IPS-NIHi11 (cell line): ENCODE measurements at places on chromosomes 11 and 22.
A peak's percentile ranks its signal among the peaks of the same experiment; 100 is the strongest.

DNA sequence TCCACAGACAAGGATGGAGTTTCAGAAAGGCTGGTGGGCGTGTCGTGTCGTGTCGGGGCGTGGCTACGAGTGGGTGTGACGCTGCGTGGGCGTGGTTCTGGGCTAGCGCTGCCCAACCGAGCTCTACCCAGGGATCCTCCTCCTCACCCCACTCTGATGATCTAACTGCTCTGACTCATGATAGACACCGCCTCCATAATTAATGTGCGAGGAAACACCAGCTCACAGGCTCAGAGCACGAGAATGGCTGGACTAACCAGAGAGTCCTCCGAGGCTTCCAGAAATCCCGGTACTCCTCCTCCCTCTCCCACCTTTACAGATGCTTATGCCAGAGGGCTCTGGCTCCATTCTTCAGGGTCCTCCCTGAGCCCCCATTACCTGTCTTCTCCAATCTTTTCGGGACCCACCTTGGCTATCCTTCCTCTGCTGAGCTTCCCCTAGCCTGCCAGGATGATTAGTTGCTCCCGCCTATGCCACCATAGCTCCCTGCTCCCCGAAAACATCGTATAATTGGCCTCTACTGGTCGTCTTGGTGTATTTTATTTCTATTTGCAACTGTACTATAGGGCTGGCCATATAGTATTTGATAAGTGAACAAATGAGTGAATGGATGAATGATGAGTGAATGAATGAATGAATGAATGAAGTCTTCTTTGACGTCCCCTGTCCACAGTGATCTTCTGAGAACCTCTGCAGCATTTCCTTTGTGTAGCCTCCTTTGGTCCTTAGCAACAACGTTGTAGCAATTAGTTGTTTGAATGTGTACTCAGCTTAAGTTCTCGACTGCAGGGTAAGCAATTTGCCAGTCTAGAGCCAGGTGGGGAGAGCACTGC is 21.7 kb downstream of the TMPRSS13 start:
- peak; percentile 92 for DNase-seq

DNA sequence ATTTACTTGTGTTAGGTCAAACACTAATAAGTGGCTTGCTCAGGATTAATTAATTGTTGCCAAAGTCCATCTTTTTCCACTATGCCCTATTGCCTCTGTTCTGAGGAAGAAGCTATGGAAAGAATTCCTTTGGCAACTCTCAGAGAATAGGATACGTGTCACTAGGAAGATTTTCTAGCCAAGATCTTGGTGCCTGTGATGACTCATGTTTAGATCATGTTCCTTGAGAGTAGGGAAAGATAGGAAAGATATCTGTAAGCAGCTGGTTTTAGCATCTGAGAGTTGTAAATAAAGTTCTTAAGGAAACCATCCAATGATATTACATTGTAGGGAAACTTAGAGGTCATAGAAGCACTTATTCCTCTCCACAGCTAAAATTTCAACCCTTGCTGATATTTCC is 15.7 kb downstream of the SLN start:
- DNase-seq: no peak

- peak; percentile 23 for DNase-seq
Observed at GRCh38 chr11:91804042-91804441, 420.6 kb upstream of the FAT3 start.

GRCh38 chr11:44985721-44986120 is 35.0 kb upstream of the TP53I11 start:
- no peak for DNase-seq

DNA sequence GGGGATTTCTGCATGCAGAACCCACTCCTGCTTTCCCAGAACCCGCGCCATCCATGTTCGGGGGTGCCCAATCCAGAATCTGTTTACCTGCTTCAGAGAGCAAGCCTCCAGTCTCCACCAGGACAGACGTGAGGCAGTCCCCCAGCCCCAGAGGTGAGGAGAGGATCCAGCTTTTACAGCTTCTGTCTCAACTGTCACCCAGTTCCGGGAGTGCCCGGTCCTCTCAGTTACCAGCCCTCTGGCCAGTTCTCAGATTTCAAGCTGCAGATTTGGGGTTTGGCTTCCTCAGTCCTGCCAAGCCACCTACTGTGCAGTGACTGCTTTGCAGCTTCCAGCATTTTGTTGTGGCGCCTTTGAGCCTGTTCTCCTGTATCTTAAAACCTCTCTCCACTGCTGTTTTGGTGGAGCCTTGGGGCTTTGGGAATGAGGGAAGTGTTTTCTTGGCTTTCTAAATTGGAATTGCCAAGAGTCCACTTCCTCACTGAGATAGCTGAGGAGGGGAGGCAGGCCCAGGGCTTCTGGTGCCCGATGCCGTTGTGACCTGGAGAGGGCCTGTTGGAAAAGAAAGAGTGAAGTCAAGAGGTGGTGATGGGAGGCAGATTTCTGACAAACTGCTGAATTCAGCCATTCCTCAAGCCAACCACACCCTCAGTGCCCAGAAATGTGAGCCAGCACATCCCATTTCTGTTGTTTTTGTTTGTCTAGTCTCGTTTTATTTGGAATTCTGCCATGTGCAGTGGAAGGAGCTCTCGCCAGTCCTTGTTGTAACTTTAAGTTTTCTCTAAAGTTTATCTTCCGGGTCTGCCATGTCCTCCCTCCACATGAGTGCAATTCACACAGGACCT is 513.4 kb downstream of the TBC1D22A start:
- no peak for DNase-seq

DNA sequence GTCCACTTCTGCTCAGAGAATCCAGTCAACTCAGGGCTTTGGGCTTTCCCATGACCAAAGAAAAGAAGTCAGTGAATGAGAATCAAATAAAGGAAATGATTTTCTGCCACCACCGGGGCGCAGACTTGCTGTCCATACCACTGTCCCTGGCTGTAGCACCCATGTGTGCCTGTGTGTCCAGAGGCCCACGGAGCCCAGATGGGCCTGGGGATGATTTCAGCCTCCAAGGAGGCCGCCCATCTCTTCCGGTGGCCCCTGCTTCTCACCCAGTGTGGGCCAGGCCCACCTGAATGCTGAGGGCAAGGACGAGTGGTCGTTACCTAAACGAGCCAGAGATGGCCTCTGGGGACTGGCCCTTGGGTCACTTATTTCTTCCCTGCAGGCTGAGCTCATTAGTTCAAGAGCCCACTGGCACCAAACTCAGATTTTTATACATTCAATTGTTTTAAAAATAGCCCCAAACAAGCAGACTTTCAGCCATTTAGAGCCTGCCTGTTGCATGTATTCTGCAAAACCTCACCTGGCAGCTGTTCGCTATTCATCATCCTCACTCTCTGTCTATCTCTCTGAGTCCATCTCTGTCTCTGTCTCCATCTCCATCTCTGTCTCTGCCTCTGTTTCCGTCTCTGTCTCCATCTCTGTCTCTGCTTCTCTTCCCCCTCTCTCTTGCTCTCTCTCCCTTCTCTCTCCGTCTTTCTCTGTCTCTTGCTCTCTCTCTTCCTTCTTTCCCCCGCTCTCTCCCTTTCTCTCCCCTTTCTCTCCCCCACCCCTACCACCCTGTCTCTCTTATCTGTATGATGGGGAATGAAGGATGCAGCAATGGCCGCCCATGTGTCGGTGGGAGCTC is 24.2 kb downstream of the KRTAP5-5 start:
- no peak for DNase-seq

DNA sequence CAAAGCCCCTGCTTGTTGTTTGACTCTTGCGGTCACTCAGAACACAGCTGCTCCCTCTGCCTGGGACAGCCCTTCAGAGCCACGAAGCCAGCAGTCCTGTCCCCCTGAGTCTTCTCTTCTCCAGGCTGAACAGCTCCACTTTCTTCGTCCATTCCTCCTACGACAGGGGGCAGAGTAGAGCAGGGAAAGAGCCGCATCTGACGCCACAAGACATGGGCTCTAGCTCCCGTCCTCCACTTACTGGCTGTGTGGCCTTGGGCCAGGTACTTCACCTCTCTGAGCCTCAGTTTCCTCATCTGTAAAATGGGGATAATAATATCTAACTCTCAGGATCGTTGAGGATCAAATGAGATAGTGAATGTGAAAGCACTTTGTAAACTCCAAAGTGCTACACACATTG is 29.9 kb downstream of the CHRDL2 start:
- DNase-seq: peak; percentile 61

DNA sequence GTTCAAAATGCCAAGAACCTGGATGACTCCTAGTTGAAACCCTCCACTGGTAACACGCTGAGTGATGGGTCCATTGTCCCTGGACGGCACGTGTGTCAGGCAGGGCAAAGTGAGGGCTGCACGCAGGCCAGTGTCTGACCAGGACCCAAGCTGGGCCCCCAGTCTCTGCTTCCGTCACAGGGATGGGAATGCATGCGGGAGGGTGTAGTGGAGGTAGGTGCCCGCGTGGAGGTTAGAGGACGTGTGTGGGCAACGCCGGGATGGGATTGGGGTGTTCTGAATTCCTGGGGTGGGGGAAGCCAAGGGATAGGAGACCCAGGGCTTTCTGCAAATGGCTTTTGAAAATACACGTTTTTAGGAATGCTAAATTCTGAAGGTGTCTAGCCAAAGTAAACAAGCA is 943.3 kb downstream of the BRD1 start:
- DNase-seq: no peak

DNA sequence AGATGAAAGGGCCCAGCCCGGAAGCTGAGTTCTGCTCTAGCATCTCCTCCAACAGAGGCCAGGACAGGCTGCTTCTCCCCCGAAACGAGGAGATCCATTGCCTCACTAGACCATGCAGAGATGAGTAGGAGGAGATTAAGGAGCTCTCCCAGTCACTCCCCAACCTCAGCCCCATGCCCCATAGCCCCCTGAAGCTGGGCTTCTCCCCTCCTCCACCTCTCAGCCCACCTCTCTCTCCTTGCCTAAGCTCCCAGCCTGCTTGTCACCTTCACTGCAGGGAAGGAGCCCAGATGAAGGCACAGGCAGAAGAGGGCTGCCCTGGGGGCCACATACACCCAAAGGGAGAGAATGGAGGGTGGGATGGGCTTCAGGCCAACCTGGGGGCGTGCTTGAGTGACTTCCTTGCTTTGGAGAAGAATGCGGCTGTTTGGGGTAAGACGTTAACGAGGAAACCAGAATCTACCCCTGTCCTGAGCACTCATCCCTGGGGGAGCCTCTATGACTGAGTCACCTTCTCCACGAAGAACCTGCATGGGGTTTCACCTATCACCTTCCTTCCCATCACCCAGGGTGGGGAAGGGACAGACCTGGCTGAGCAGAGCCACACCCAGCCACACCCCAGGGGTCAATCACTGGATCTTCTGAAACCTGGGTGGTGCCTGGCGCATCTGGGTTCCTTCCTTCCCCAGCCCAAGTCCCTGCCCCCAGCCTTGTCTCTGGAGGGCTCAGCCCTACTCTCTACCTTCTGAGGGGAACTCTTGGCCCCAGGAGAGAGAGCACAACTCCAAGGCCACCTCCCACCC is 11.6 kb upstream of the GNAZ start:
- no peak for DNase-seq

- DNase-seq: no peak
Observed at GRCh38 chr22:30089655-30089974, 9.4 kb downstream of the HORMAD2 start.

DNA sequence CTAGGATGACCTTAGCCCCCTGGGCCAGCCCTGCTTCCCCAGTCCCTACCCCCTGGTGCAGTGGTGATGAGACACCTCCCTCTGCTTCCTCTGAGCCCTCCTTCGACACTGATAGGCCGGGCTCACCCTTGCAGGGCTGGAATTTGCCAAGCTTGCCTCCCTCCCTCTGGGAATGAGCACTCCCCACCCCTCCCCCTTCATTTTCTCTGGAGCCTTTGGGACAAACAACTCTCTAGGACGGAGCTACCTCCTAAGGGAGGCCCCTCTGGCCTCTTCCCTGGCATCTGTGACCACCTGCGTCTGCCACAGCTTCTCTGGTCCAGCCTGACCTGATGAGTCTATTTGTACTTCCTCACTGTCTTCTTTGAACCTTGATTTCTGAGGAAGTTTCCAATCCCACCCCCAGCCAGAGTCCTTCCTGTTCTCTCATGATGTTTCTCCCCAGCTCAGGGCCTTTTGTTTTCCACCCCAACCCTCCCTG is 53.3 kb upstream of the ADA2 start:
- peak; percentile 62 for DNase-seq

DNA sequence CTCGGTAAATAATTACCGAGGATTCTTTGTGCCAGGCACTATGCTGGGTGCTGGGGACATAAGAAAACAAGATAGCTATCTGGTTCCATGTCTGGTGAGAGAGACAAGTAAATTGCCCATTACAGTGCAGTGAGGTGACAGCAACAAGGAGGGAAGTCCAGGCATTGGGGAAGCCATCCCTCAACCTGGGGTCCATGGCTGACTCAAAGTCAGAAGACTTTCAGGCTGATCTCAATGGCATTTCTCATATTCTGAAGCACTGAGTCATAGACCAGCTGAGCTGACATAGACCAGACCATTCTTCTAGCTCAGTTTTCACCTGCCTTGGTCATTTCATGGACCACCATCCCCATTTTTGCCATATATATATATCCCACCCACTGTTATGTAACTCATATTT is 158.8 kb downstream of the TTC17 start:
- DNase-seq: no peak

GRCh38 chr11:47204637-47204989 is 10.2 kb upstream of the DDB2 start:
- peak; percentile 44 for DNase-seq

- no peak for DNase-seq
Observed at GRCh38 chr11:72925656-72926055, 111.4 kb downstream of the ATG16L2 start.

GRCh38 chr11:134518616-134519389 is 106.8 kb upstream of the B3GAT1 start:
- DNase-seq: no peak

DNA sequence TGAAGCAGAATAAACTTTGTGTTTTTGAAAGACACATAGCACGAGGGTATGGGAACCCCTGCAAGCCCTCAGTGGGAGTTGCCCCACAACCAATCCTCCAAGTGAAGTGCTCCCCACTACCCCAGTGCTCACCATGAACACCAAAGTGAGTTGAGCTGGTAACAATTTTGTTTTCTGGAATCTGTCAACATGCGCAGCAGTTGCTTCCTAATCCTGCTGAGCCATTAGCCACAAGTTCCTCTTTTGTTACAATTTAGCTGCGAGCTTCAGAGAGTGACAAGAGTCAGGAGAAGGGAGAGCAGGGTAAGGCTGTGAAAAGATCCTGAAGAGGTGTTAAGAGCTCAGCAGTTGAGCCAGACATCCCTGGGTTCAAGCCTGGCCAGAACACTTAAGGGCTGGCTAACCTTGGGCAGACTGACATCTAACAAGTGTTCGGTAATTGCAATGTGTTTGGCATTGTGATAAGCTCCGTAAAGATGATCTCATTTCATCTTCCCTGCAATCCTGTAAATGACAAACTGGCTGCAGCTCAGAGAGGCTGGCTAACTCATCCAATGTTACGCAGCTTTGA is 24.1 kb upstream of the ASPHD2 start:
- no peak for DNase-seq

DNA sequence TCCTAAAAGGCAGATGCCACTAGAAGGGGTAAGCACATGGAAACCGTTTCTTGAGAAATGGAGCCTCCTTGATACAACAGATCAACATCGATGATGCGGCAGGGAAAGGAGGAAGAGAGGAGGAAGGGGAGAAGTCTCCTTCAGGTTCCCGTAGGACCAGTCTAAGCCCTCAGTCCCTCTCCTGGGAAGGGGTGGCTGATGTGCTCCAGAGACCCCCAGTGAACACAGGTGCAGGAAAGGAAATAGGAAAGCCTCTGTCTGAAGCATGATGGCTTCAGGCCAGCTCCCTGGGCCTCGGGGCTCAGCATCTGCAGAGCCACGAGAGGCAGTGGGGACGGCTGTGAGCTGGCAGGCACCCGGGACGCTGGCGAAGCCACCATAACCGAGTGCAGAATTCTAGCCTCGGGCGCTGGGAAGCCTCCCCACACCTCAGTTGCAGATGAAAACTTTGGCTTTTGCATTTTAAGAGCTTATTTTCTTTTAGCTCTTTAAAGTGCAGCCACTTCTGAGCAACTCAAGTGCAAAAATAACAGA is 1.8 kb downstream of the SPATA19 start:
- DNase-seq: no peak
